ENCODE measurements at places on chromosomes 12 and 14.

- DNase-seq, result peak; percentile 47
Observed at GRCh38 chr14:20470603-20470901, 1.3 kb downstream of the PNP start.

DNA sequence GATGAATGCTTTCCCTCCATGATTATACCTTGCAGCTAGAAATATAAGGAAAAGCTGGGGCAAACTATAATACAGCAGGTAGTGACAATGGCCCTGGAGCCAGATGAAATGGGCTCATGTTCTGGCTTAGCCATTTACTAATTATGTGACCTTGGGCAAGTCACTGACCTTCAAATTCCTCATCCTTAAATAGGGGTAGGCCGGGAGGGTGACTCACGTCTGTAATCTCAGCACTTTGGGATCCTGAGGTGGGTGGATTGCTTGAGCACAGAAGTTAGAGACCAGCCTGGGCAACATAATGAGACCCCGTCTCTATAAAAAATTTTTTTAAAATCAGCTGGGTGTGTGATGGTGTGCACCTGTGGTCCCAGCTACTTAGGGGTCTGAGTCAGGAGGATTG, 155.4 kb downstream of the C12orf75 start:
- DNase-seq, result no peak

- no peak for DNase-seq
Observed at GRCh38 chr12:65427646-65428045, 149.2 kb downstream of the MSRB3 start.

GRCh38 chr12:117907108-117907689, 61.6 kb downstream of the KSR2 start:
- no peak for DNase-seq

GRCh38 chr12:61523276-61523992, 736.8 kb upstream of the USP15 start:
- no peak for DNase-seq

DNA sequence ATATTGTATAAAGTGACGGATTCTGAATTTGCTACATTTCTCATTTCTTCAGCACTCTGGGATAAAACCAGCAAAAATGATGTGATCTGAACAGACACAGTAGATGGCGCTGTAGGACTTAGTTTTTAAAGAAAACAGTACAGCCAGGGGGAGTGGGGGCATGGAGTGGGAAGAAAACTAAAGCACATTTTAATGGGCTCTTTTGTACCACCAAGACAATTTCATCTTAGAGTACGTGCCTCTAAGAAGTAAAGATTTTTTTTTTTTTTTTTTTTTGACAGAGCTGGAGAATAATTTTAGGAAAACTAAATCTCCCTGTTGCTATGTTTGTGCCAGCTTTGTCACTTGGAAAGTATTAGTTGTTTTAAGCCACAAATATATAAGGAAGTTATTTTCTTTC, 124.4 kb downstream of the RAD51B start:
- peak; percentile 85 for DNase-seq

DNA sequence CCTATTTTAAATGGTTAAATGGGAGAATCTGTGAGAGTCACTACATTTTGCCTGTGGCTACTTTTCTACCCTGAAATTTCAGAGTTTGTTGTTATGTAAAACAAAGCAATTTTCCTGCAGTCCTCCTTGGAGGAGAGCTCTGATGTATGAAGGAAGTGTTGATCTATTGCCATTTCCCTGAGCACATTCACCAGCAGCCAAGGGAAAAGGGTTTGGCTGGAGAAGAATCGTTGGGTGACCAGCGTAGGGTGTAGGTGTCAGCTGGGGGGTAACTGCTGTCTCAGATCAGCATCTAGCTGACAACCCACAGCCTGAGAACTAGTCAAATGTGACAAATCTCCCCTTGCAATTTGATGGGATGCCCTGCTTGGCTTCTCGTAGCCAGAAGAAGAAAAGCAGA, 230.5 kb downstream of the PDZRN4 start:
- no peak for DNase-seq

DNA sequence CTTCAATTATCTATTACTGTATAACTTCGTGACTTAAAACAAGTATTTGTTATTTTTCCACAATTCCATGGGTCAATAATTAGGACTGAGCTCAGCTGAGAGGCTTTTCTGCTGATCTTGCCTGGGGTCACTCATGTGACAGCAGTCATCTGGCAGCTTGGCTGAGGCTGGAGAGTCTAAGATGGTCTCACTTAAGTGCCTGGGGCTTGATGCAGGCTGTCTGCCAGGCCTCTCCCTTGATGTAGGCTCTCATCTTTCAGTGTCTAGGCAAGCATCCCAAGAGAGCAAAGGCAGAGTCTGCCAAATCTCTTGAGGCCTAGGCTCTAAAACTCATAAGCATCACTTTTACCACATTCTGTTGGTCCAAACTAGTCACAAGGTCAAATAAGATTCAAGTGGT, 93.2 kb downstream of the NKX2-1 start:
- no peak for DNase-seq

GRCh38 chr12:57952766-57953165, 11.4 kb downstream of the ATP23 start:
- DNase-seq, result no peak

- DNase-seq, result peak; percentile 53
Observed at GRCh38 chr12:52195065-52195730, 3.4 kb upstream of the KRT80 start.

- no peak for DNase-seq
Observed at GRCh38 chr14:99272899-99273765, 1.1 kb upstream of the BCL11B start.

DNA sequence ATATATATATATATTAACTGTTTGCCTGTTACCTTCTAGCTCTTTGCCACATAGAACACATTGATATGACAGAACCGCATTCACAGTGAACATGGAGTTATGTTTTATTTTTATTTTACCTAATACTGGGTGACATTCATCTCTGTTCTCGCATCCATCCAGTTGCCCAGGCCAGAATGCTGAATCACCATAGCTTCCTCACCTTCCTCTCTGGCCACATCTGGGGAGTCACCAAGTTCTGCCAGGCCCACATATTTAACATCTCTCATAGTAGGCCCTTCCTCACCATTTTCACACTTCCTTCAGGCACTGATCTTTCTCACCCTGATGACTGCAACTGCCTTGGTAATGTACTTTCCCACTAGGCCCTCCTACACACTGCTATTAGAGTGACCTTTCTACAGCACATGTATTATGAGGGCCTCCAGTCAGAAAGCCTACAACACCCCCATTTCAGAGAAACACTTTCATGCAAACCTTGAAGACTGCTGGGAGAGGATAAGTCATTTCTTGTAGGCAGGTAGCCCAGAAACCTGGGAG, 106.8 kb downstream of the LGR5 start:
- DNase-seq, result no peak

DNA sequence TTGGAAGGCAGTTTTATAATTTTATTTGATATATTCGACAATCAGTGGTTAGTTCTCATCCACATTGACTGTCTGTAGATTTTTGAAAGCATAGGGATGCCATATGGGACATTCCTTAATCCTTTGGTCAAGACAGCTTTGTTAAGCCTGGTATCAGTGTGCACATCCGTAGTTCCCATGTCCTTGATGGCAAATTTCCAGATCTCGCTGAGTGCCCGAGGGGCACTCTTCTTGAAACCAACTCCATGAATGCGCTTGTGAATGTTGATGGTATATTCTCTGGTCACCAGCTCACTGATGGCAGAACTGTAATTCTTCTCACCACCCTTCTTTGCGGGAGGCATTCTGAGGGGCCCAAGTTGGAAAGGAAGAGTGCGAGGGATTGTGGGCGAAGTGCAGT, 6.1 kb upstream of the DENND5B start:
- no peak for DNase-seq

DNA sequence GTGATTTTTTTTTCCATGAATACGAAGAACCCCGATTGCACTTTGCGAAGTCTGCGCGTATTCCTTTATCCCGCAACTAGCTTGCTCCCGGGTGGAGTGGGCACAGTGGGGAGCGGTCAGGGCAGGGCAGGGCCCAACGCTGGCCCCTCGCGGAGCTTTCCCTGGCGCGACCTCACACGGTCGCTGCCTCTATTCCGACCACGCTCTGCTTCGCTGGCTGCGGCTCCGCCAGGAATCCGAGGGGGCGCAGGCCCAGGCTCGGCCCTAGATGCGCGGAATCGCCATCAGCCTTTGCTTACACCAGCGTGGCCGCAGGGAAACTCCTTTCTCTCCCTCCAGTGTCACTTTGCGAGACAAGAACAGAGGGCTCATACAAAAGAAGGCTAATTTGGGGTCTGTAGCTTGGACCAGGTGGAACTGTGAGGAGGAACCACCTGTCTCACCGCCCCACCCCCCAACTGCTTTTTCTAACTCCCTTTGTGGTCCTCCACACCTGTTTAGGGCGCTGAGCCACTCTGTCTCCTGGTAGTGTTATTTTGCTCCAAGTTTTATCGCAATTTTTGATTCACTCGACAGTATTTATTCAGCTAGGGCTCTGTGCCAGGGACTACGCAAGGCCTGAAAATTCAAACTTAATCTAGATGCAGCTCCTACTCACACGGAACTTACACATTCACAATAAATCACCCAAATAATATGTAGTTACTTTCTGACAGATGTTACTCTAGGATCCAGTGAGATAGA, 3.1 kb upstream of the NKX2-1 start:
- no peak for DNase-seq

GRCh38 chr12:128761379-128761790, 62.4 kb downstream of the SLC15A4 start:
- no peak for DNase-seq

- peak; percentile 76 for DNase-seq
Observed at GRCh38 chr14:100762089-100762515, 35.4 kb downstream of the DLK1 start.

GRCh38 chr12:131276501-131277185, 322.9 kb downstream of the ADGRD1 start:
- DNase-seq, result no peak

DNA sequence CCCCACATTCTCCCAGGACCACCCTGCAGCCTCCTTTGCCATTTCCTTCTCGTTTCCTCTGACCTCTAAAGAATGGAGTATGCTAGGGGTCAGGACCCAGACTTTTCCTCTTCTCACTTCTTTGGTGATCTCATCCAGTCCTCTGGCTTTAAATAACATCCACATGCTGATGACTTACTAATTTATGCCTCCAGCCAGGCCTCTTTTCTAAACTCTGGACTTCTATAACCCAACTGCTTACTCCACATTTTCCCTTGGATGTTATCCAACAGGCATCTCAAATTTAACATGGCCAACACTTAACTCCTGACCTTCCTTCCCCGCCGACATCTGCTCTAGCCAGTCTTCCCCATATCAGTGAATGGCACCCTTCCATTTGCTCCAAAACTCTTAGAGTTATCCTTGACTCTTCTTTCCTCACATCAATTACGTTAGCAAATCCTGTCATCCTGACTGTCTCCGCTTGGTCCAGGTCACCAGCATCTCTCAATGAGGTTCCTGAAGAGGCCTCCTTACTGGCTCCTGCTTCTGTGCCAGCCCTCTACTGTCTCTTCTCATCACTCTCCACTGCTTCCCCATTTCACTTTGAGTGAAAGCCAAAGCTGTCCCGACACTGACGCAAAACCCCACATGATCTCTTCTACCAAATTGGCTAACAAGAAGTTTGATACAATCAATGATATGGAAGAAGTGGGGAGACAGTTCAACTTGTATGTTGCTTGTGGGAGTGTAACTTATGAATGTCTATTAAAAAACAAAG, 42.7 kb downstream of the TMBIM6 start:
- peak; percentile 87 for DNase-seq

- peak; percentile 24 for DNase-seq
Observed at GRCh38 chr14:31270196-31270772, 62.7 kb upstream of the HECTD1 start.

DNA sequence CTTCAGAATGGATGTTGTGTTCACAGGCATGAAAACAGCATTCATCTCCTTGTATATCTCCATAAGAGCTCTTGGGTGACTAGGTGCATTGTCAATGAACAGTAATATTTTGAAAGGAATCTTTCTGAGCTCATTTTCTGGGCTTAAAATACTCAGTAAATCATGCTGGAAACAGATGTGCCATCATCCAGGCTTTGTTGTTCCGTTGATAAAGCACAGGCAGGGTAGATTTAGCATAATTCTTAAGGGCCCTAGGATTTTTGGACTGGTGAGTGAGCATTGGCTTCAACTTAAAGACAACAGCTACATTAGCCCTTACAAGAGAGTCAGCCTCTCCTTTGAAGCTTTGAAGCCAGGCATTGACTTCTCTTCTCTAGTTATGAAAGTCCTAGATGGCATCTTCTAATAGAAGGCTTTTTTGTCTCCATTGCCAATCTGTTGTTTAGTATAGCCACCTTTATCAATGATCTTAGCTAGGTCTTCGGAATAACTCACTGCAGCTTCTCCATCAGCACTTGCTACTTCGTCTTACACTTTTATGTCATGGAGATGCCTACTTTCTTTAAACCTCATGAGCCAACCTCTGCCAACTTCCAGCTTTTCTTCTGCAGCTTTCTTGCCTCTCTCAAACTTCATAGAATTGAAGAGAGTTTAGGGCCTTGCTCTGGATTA, 79.6 kb upstream of the PSMA6 start:
- DNase-seq, result no peak

DNA sequence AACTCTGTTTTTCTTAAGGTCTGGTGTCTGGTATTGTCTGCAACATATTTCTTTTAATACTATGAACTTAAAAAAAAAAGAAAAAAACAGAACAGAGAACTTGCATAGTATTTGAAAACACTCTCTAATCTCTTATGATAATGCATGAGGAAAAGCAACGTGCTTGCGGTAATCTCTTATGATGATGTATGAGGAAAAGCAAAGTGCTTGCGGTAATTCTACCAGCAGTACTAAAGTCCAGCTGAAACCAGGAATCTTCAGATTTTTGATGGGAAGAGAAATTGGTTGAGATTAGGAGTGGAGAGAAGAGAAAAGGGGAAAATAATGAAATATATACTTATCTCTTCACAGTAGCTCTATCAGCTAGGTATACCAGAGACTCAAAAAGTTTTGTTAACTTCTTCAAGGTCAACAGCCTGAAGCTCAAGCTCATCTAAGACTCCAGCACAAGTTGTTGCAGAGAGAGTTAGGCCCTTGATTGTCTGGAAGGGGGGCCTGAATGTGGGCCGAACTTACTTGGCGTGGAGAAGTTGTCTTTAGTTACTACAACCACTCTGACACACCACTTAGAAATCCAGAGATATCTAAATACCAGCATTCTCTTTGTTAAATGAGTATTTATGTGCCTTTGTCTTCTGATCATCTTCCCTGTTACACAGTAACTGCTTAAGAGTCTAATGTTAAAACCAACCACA, 240.4 kb downstream of the PRKD1 start:
- DNase-seq, result no peak

GRCh38 chr14:86796221-86797074, 1196.5 kb downstream of the GALC start:
- DNase-seq, result no peak
